Stimulated activated CD8-positive, alpha-beta memory T cell treated with anti-CD3 and anti-CD28 coated beads, Interleukin-7, amount 100 ng/mL, for 1 hour (primary cell): ENCODE measurements at places on chromosomes 1 and 21.

GRCh38 chr1:169604781-169605560, 18.7 kb upstream of the F5 start:
- peak; percentile 12 for DNase-seq

GRCh38 chr1:145949219-145949618, 8.6 kb downstream of the LIX1L start:
- DNase-seq = no peak

DNA sequence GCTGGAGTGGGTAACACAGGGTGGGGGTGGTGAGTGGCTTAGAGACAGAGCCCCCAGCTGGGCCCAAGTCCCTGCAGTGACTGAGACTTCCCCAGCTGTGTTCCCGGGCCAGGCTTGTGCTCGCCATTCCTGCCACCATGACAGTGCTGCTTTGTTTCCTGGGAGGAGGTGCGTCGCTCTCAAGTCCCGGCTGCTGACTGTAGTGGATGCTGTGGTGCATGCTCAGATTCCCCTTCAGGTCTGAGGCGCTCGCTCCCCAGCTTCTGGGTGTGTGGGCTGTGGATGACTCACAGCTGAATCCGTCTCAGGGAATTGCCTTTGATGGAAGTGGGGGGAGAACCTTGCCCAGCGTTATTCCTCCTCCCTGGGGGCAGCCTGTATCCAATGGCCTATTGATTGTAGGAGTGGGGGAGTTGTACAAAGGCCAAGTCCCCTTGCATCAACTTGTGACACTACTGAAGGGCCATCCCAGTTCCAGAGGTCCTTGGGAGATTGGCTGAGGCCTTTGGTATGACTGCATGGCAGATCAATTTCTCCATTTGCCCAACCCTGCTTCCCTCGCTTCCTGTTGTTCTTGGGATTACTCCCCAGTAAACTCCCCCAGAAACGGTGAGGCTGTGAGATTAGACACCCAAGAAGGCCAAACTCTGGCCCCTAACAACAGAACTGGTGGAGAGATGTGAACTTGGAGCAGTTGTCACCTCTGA, 17.8 kb upstream of the POU3F1 start:
- no peak for DNase-seq

GRCh38 chr1:224433701-224434672, 610 bp downstream of the WDR26 start:
- peak; percentile 17 for DNase-seq

DNA sequence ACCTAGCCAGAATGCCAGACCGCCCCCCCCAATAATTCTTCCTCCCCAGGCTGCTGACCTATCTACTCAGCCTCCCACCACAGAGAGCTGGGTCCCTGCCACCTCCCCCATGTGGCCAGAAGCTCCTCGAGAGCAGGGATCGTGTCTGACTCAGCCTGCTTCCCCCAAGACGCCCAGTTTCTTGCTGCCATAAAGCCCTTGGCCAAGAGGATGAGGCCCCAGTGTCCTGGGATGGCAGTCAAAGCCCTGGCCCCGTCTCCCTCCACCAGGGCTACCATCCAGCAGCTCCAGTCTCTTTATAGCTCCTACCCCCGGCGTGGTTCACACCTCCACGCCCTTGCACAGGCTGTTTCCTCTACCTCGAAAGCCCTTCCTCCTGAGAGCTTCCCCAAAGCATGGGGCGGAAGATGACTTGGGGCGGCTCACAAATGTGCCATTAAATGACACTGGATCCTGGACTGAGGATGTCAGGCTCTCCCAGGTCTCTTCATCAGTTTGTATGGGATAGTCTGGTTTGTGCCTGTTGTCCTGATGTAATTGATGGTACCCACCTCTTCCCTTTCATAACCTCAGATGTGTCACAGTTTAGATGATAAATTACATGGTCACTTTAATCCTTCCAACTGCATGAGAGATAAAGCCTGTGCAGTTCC, 13.2 kb downstream of the ADGRB2 start:
- DNase-seq = no peak

- DNase-seq = no peak
Measured at GRCh38 chr1:14678011-14678638, 79.6 kb downstream of the KAZN start.

DNA sequence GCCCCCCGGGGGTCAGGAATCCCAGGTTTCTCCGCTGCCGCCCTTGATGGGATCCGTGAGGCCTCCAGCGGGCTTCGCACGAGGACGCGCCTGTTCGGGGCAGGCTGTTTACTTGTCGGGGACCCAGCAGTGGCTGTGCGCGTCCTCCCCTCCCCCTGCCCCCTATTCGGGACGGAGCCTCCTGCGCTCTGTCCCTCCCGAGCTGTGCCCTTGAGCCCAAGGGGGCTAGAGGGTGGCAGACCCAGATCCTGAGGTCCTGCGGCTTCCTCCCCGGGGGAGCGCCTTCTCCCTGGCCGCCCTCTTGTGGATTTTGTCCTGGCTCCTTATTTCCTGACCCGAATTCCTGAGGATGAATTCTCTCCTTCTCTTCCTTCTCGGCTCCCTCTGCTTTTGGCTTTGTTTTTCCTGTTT, 38.4 kb downstream of the PIK3CD start:
- DNase-seq = no peak

- DNase-seq = no peak
Measured at GRCh38 chr1:167196166-167196565, 24.5 kb upstream of the POU2F1 start.

DNA sequence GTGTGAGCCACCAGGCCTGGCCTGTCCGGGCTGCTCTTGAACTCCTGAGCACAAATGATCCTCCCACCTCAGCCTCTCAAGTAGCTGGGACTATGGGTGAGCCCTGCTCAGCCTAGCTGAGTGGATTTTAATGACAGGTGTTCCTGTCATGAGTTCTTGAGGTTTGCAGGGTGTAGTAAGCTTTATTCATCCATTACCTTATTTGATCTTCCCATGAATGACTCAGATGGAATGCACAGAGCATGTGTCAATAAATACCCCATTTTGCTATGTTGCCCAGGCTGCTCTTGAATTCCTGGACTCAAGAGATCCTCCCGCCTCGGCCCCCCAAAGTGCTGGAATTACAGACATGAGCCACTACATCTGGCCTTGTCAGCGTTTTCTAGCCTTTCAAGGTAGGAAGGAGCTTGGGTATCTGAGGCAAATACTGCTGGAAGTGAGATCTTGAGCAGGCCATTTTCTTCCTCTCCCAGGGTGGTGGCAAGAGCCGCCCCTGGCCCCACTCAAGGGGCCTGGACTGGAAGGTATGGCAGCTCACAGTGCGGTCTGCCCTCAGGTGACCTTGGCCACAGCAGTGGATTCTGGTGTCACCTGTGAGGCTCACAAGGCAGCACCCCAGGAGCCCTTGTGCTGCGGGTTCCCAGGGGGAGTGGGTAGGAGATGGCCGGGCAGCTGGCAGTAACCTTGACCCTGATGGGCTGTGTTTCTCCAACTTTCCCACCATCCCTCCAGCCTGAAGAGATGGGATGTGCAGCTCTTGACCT, 20.0 kb downstream of the PIK3CD start:
- DNase-seq = no peak

DNA sequence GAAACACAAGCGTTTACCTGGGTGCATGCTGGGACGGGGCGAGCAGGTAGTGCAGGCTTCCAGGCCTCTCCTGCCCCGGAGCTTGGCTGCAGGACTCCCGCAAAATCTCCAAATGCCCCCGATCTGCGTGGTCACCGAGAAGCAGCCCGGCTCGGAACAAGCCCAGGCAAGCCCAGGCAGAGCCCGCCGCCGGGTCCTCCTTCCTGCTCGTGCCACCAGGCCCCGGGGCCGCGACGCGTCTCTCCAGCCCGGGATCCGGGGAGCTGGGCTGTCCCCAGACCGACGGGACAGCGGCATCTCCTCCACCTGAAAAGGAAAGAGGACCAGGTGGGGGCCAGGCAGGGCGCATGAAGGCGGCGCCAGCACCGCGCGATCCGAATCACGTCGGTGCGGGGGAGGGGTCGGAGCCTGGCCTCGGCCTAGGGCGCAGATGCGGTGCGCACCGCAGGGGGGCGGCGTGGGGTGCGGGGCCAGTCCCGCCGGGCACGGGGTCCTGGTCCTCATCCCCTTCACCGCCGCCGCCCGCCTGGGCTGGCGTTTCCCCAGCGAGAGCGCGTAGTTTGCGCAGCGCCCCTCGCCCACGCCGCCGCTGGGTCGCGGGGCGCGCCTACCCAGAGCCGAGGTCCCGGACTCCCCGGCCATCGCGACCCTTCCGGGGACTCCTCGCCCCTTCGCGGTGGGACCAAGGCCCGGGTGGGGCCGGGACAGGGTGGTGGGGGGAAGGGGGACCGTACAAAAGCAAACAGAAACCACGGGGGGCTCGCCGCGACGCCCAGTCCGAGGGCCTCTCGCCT, 52.4 kb upstream of the H6PD start:
- no peak for DNase-seq

DNA sequence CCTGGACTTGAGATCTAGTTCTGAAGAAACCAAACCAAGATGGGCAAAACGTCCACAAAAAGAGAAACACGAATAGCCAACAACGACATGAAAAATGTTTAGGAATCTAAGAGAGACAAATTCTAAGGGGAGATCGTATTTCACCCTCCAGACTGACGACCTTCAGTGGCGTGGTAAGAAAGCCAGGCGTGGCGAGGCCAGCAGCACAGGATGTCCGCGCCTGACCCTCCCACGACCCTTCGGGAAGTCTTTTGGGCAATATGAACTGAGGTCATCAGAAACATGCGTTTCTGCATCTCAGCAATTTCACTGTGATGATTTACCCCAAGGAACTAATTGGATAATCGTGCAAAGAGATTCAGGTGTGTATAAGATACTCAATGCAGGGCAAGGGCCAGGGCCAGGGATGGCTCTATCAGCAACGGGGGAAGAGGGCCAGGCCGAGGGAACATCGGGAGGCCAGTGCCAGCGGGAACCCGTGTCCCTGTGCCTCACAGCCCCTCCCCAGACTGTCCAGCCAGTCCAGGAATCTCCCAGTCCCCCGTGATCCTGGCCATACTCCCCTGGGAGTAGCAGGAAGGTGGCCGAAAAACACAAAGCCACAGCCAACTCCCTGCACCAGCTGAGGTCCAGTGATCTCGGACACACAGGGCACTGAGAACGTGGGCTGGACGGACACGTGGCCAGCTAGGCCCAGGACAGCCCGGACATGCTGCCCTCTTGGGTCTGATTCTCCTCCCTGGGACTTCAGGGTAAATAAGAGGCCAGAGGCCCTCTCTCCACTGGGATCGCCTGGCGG, 53.6 kb upstream of the ADARB1 start:
- no peak for DNase-seq

DNA sequence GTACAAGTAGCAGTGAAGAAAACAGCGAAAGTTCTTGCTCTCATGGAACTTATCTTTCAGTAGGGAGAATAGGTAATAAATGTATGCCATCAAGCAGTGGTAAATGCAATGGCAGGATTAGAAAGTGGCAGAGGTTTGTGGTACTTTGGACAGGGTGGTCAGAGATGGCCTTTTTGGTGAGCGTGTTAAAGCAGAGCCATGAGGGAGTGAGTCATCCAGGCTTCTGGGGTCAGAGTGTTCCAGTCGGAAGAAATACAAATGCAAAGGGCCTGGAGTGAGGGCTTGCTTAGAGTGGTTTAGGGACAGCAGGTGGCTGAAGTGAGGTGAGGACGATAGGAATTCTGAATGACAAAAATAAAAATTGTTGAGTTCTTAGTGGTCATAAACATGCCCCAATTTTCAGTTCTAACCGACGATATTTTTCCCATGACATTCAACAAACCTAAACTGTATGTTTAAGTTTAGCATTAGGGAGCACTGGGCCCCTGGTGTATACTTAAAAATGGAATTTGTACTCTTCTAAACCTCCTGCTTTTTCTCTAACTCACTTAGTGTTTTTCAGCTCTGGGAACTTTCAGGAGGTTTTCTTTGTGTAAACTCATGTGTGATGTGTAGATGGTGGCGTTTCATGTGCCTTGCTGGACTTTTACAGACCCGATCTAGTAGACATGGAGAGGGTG, 78.2 kb downstream of the MACF1 start:
- DNase-seq = no peak

DNA sequence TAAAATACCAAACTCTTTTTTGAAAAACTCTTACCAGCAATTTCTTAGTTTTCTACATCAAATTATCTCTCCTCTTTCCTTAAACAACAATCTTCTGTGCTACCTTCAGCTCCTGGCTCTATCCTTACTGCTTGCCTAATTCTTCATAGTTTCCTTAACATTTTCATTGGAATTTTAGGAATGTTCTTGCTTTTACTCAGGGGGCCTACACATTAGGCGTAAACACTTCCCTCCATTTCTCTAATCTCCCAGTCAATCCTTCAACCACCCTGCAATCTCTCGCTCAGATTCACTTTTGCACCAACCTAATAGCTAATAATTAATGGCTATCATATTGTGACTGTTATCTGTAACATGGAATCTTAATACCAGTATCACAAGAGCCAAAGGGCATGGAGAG, 50.1 kb downstream of the ADAMTS5 start:
- no peak for DNase-seq

- no peak for DNase-seq
Measured at GRCh38 chr1:234755449-234755863, 145.5 kb upstream of the IRF2BP2 start.

DNA sequence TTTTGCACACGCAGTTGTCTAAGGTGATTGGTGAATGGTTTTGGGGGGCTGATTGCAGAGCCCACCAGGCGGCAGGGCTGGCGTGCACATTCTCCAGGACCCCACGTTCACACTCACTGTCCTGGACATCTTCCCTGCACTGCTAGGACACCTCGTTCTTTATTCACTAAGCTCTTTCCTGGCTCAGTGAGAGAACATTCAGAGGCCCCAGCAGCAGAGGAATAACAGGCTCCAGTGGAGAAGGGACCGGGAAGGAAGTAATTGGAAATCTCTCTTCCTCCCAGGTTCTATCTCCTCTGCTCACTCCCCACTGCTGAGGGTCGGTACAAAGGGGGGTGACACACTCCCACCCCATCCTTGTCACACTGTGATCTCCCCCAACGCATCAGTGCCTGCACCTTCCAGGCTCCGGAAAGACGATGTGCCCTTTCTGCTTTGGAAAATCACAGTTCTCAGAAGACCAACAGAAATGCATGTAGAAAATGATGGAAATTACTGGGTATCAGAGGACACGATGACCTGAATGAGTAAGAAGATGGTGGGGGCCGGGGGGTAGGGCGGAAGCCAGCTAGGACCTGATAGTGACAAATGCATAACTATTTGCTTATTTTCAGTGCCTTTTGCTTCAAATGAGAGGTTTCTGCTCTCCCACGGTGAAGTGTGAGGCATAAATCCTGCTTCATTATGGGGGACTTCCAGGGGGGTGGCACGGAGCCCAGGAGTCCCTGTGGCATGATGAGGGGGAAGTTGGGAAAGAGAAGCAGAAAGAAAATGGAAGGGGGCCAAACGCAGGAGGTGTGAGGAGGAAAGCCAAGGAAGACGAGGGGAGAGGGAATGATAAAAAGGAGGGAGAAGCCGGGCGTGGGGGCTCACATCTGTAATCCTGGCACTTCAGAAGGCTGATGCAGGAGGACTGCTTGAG, 25.2 kb upstream of the KIF26B start:
- DNase-seq = no peak

- no peak for DNase-seq
Measured at GRCh38 chr1:203146537-203146936, 19.0 kb downstream of the ADORA1 start.
